Naive thymus-derived CD4-positive, alpha-beta T cell (primary cell): ENCODE measurements at places on chromosomes 6 and 20. TPM values are rescaled to one million over a fixed set of nuclear protein-coding genes. Genes with fewer than 3 reads are reported as not detected.

- H3K4me1 ChIP-seq: peaks cover 3% of the 10 kb centered on the region
- H3K27me3 ChIP-seq: peaks cover 8% of the 10 kb centered on the region
- H3K27ac ChIP-seq: no peak overlapping the region
- H3K4me3 ChIP-seq: peak overlapping the region; percentile 60
Observed at GRCh38 chr6:27333642-27334040, 21.6 kb upstream of the POM121L2 start.

GRCh38 chr6:67011441-67011840 lies 1304.4 kb upstream of the EYS start:
- no peak for DNase-seq
- H3K36me3 ChIP-seq: no peaks in the 10 kb centered on the region
- H3K4me3 ChIP-seq: no peak overlapping the region

DNA sequence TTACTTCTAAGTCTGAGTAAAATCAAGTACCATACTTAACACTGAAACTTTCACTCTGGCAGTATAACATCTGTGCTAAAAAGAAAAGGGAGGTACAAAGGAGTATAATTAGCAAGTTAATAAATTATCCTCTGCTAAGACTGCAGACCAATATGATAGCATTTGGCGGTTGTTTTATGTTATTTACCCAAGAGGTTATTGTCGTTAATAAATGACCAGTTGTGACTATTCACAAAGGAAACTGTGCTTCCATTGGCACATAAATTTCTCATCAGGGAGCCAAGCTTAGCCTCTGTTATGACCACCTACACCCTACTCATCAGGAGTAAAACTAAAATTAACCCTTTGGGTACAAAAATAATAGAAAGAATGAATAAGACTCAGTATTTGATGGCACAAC lies 86.5 kb downstream of the CRYBG1 start:
- no peak overlapping the region for H3K27ac ChIP-seq
- H3K27me3 ChIP-seq: peaks cover 4% of the 10 kb centered on the region
- no peak overlapping the region for H3K4me3 ChIP-seq

GRCh38 chr20:31894980-31895675 lies 24.7 kb downstream of the TTLL9 start:
- H3K4me3 ChIP-seq: no peak overlapping the region
- DNase-seq: no peak
- no peaks in the 10 kb centered on the region for H3K27me3 ChIP-seq

Gene MDC1
- 40.3 TPM for total RNA-seq
